Nasal cavity respiratory epithelium epithelial cell of viscerocranial mucosa (primary cell): ENCODE measurements at places on chromosomes 16 and 17. TPM values are rescaled to one million over a fixed set of nuclear protein-coding genes. Genes with fewer than 3 reads are reported as not detected.

The ZFP3 gene
- 1.0 and 1.6 TPM in 2 replicates for total RNA-seq

The RSKR gene
- 5.1 and 9.0 TPM in 2 replicates for total RNA-seq

The SMIM36 gene
- total RNA-seq, result not detected in 2 replicates

The PLXDC1 gene
- 0.21 TPM in 1 of 2 replicates, not detected in the other for total RNA-seq

The RTN4RL1 gene
- total RNA-seq, result 0.34 and 0.71 TPM in 2 replicates

The IRX5 gene
- total RNA-seq, result 0.93 and 3.1 TPM in 2 replicates

The CACNG5 gene
- not detected in 2 replicates for total RNA-seq

The COQ7 gene
- total RNA-seq, result 17.1 and 25.1 TPM in 2 replicates

The PYCARD gene
- total RNA-seq, result 56.4 and 92.7 TPM in 2 replicates

The ALOX15 gene
- total RNA-seq, result 0.07 TPM in 1 of 2 replicates, not detected in the other

The ATAD5 gene
- total RNA-seq, result 0.34 and 0.64 TPM in 2 replicates

The TMIGD1 gene
- total RNA-seq, result not detected in 2 replicates

The NPIPA3 gene
- total RNA-seq, result 0.34 and 1.1 TPM in 2 replicates

The OMG gene
- not detected in 2 replicates for total RNA-seq

The HLF gene
- total RNA-seq, result under 0.01 and 0.14 TPM in 2 replicates

The IKZF3 gene
- under 0.01 and 0.57 TPM in 2 replicates for total RNA-seq

The ENO3 gene
- total RNA-seq, result 1.4 and 1.9 TPM in 2 replicates

The FKBP10 gene
- total RNA-seq, result 34.5 and 113 TPM in 2 replicates

The GPR179 gene
- total RNA-seq, result under 0.01 and 0.14 TPM in 2 replicates

The CNTNAP1 gene
- total RNA-seq, result under 0.01 and 0.71 TPM in 2 replicates

The RGS11 gene
- total RNA-seq, result 0.14 TPM in 1 of 2 replicates, not detected in the other

The CCDC92B gene
- total RNA-seq, result not detected in 2 replicates

The TMEM100 gene
- not detected in 2 replicates for total RNA-seq

The CTF1 gene
- 0.68 and 1.2 TPM in 2 replicates for total RNA-seq

The DNAI2 gene
- 0.07 TPM in 1 of 2 replicates, not detected in the other for total RNA-seq

The NLRC3 gene
- total RNA-seq, result under 0.01 and 0.07 TPM in 2 replicates

The DCTPP1 gene
- total RNA-seq, result 15.5 and 25.6 TPM in 2 replicates

The PRAC2 gene
- total RNA-seq, result not detected in 2 replicates

The KLHL36 gene
- total RNA-seq, result 98.1 and 126 TPM in 2 replicates

The GUCY2D gene
- total RNA-seq, result 0.28 TPM in 1 of 2 replicates, not detected in the other

The MYH2 gene
- total RNA-seq, result not detected in 2 replicates

The RCVRN gene
- total RNA-seq, result not detected in 2 replicates

The CIBAR2 gene
- not detected in 2 replicates for total RNA-seq

The CBX2 gene
- 1.0 and 2.8 TPM in 2 replicates for total RNA-seq

The GALR2 gene
- total RNA-seq, result 0.14 TPM in 1 of 2 replicates, not detected in the other

The PRR35 gene
- total RNA-seq, result under 0.01 TPM in 1 of 2 replicates, not detected in the other

The NTN3 gene
- total RNA-seq, result 0.21 TPM in 1 of 2 replicates, not detected in the other

The CCDC43 gene
- 41.2 and 47.8 TPM in 2 replicates for total RNA-seq

The CRYM gene
- total RNA-seq, result 0.14 and 0.68 TPM in 2 replicates
